MCF 10A (cell line): ENCODE measurements at places on chromosomes 11 and 22.

DNA sequence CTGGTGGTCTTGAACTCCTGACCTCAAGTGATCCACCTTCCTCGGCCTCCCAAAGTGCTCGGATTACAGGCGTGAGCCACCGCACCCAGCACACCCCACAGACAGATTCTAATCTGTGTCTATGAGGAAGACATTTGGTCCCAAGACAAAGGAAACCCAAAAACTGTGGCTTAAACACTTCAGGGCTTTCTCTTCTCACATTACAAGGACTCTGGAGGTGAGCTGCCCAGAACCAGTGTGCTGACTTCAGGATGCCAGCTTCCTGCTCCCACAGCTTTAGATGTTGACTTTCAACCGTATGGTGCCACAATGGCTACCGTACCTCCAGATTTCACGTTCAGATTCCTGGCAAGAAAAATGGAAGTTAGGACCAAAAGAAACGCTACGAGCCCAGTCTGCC is 32.2 kb upstream of the SYT7 start:
- DNase-seq, result no peak

- no peak for DNase-seq
These were observed 16.2 kb upstream of the EIF4G2 start for GRCh38 chr11:10824888-10825287.

GRCh38 chr11:65429724-65430405 is 7.3 kb downstream of the NEAT1 start:
- DNase-seq, result peak; percentile 83

DNA sequence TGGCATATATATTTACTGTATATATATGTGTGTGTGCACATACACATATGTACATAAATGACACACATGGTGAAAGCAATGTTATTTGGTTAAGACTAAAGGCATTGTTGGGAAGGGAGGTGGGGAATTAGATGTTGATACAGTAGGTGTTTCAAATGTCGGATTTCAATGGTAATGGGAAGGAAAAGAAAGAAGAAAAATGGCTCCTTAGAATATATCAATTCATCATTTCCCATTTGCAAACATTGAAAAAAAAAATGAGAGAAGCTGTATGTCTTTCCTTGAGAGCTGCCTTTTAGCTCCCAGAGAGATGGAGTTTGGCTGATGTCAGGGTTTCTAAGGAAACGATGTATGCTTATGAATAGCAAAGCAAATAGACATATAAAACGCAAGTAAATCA is 33.4 kb upstream of the ATXN10 start:
- DNase-seq, result no peak

GRCh38 chr22:50656122-50657070 is 16.2 kb upstream of the SHANK3 start:
- DNase-seq, result peak; percentile 38
